ENCODE measurements at places on chromosomes 5 and 9.

DNA sequence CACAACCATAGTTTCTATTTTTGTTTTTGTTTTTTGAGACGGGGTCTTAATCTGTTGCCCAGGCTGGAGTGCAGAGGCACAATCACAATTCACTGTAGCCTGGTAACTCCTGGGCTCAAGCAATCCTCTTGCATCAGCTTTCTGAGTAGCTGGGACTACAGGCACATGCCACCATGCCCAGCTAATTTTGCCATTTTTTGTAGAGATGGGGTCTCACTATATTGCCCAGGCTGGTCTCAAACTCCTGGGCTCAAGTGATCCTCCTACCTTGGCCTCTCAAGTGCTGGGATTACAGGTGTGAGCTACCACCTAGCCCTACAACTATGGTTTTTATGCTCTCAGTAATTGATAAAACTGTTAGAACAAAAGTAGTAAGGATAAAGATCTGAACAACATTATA is 147.5 kb upstream of the SHB start:
- H3K4me3 ChIP-seq = no peak overlapping the region
- H3K4me1 ChIP-seq = peaks cover 20% of the 10 kb centered on the region
- no peak for DNase-seq
- no peak overlapping the region for H3K27ac ChIP-seq
- no peaks in the 10 kb centered on the region for H3K36me3 ChIP-seq
- peaks cover 59% of the 10 kb centered on the region for H3K27me3 ChIP-seq

- peak overlapping the region; percentile 88 for H3K4me3 ChIP-seq
- peak; percentile 91 for DNase-seq
- H3K27ac ChIP-seq = peak overlapping the region; percentile 92
- H3K36me3 ChIP-seq = no peaks in the 10 kb centered on the region
These were observed 85.0 kb upstream of the MELK start for GRCh38 chr9:36487482-36488388.

GRCh38 chr5:172902497-172903472 is 56.4 kb upstream of the RPL26L1 start:
- peaks cover 77% of the 10 kb centered on the region for H3K4me1 ChIP-seq
- DNase-seq = peak; percentile 62
- peaks cover 6% of the 10 kb centered on the region for H3K27me3 ChIP-seq
- H3K4me3 ChIP-seq = no peak overlapping the region

DNA sequence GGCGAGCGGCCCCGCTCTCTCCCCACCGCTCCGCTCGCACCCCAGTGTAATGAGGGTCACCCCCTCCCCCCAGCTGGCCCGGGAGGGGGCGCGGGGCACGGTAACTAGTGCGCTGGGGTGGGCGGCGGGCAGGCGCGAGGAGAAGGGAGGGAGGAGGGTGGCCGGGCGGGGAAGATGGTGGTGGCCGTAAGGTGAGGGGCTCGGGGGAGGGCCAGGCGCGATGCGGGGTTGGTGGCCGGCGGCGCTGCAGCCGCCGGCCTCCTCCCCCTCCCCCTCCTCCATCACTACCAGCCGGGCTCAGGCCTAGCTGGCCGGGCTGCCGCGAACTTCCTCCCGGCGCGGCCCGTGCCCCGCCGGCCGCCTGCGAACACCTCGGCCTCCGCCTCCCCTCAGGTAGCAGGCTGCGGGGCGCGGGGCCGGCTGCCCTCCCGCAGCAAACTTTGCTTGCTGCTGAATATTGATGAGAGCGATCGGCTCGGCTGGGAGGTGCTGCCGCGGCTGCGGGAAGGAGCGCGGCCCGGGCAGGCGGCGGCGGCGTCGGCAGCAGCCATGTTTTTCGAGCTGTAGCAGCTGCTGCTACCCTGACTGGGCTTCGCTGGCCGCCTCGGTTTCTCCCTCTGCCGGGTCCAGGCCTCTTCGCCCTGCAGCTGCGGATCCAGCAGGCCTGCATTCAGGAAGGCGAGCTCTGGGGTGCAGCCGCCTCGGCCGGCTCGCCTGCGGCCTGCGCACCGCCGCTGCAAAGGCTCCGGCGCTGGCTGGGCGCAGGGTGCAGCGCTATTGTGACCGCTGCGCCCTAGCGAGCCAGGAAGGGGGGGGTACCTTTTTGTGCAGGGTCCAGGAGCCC is 502 bp downstream of the NSD1 start:
- peaks cover 35% of the 10 kb centered on the region for H3K36me3 ChIP-seq
- H3K4me3 ChIP-seq = peak overlapping the region; percentile 87
- H3K27ac ChIP-seq = peak overlapping the region; percentile 95
- H3K27me3 ChIP-seq = peaks cover 14% of the 10 kb centered on the region

DNA sequence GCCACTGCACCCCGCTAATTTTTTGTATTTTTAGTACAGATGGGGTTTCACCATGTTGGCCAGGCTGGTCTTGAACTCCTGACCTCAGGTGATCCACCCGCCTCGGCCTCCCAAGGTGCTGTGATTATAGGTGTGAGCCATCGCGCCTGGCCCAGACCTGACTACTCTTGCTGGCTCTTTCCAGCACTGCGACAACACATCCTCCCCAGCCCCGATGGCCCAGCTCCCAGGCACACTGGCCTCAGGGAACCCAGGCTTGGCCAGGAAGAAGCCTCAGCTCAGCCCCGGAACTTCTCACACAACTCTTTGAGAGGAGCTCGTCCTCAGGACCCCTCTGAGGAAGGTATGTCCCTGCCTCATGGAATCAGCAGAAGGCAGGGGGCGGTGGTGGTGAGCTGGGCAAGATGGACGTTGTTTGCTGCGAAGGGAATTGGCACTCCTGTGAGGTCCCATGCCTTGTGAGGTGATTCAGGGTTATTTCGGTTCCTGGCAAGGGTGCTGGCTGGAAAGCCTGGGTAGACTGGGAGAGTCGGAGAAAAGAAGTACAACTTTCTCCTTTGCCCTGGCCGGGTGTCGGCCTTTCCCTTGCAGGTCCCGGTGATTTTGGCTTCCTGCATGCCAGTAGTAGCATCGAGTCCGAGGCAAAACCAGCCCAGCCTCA is 5.9 kb downstream of the DELE1 start:
- H3K36me3 ChIP-seq = peaks cover 60% of the 10 kb centered on the region
- H3K27me3 ChIP-seq = no peaks in the 10 kb centered on the region
- peaks cover 10% of the 10 kb centered on the region for H3K4me1 ChIP-seq
- H3K27ac ChIP-seq = no peak overlapping the region

DNA sequence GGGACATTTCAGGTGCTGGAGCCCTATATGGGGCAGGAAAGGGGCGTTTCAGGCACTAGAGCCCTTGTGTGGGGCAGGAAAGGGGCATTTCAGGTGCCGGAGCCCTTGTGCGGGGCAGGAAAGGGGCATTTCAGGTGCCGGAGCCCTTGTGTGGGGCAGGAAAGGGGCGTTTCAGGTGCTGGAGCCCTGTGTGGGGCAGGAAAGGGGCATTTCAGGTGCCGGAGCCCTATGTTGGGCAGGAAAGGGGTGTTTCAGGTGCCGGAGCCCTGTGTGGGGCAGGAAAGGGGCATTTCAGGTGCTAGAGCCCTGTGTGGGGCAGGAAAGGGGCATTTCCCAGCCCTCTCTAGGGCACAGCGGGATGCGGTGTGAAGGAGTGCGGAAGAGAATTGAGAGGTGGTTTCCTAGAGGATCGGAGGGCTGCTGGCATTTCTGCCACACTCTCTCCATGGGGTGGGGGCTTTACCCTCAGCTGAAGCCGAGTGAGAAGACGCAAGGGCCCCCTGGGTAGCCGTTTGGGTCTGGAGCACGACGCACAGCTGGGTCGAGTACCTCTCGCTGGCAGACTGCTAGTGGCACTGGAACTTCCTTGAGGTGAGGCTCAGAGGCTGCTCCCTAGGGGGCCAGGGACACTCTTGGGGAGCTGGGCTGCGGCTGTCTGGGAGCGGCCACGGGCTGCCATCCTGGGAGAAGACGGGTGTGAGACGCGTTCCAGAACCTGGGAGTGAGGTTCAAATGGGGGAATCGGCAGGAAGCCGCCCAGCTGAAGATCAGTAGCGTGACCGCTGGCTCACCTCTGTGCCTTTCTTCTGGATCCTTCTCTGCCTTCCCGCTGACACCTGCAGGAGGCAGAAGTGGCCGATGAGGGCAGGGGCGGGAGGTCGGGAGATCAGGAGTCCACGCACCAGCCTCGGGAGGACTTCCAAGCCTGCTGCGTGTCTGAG is 122.6 kb upstream of the IRX4 start:
- peaks cover 6% of the 10 kb centered on the region for H3K4me1 ChIP-seq
- H3K27ac ChIP-seq = peak overlapping the region; percentile 54
- no peak for DNase-seq
- H3K36me3 ChIP-seq = no peaks in the 10 kb centered on the region
- H3K4me3 ChIP-seq = no peak overlapping the region

DNA sequence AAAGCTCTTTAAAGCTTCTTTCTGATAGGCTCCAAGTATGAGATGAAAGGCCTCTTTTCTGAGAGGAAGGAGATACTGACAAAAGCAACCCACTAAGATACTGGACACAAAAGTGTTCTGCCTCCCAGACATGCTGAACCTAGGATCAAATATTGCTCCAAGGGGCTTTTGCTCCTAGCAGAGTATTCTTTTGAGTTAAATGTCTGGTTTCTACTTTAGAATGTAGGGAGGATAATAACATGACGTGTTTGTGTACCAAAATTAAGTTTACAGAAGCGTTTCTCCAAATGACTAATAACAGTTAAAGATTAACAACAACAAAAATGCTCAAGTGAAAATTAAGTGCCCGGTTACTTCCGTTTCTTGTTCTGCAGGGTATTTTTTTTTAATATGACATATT is 2293.3 kb upstream of the C9orf72 start:
- no peak for DNase-seq
- H3K4me1 ChIP-seq = no peaks in the 10 kb centered on the region
- H3K27me3 ChIP-seq = no peaks in the 10 kb centered on the region
- H3K4me3 ChIP-seq = no peak overlapping the region
- H3K36me3 ChIP-seq = no peaks in the 10 kb centered on the region

DNA sequence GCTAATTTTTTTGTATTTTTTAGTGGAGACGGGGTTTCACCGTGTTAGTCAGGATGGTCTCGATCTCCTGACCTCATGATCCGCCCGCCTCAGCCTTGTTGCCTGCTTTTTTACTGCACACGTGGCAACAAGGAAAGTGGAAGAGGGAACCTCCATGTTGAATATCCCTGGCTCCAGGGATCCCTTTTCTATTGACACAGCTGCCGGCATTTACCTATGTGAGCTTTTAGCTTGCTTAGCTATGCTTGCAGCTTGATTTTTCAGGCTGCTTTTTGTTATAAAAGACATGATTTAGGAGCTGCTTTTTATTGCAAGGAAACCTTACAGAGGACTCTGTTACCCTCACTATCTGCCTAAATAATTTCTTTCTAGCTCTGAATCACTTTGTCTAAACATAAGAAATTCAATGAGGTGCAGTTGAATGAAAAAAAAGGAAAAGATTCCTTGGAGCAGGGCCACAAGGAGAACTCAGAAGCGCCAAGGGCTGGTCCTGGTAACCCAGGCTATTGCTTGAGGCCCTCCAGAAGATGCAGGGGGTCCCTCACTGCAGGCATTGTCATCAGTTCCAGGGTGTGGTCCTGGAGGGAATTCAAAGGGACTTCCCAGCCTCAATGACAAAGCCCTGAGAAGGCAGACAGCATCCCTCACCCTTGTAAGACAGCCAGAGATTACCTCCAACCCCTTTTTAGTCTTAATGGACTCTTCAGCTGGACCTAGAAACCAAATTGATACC is 89.9 kb downstream of the SYK start:
- DNase-seq = no peak
- no peaks in the 10 kb centered on the region for H3K36me3 ChIP-seq
- no peak overlapping the region for H3K27ac ChIP-seq
- no peaks in the 10 kb centered on the region for H3K27me3 ChIP-seq

GRCh38 chr5:60545551-60545950 is 154.4 kb downstream of the DEPDC1B start:
- H3K4me3 ChIP-seq = no peak overlapping the region
- no peak for DNase-seq
- H3K4me1 ChIP-seq = peaks cover 18% of the 10 kb centered on the region
- H3K27me3 ChIP-seq = peaks cover 5% of the 10 kb centered on the region
- peaks cover 5% of the 10 kb centered on the region for H3K36me3 ChIP-seq

DNA sequence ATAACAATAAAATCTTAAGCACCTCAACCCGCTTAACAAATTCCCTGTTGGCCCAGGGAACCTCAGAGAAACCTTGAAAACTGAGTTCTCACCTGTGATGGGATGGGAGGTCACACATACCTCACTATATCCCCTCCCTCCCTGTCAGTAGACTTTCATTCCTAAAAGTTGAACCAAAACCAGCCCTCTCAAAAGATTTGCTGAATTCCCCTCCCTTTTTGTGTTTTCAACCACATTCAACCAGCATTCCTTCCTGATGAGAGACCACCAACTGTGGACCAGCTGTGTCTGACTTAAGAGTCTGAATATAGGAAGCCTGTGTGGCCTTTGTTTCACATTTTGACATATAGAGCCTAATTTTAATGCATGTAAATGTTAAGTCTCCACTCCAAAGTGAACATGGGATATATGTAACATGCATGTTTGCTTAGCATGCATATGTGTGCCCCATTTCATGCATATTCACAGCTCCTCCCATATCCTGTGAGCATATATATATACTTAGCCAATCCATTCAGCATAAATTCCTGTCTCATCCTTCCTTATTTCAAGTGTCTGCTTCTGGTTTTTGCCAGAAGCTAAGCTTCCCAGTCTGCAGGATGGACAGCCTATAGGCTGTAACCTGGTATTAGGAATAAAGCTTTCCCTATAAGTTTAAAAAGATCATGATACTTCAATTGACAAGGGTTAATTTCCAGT is 604.6 kb downstream of the PTPRD start:
- no peak overlapping the region for H3K4me3 ChIP-seq
- H3K4me1 ChIP-seq = no peaks in the 10 kb centered on the region
- H3K27me3 ChIP-seq = no peaks in the 10 kb centered on the region
- no peaks in the 10 kb centered on the region for H3K36me3 ChIP-seq
- no peak overlapping the region for H3K27ac ChIP-seq

GRCh38 chr9:3433066-3433465 is 92.7 kb downstream of the RFX3 start:
- no peak overlapping the region for H3K4me3 ChIP-seq
- no peak overlapping the region for H3K27ac ChIP-seq
- H3K27me3 ChIP-seq = no peaks in the 10 kb centered on the region
- H3K36me3 ChIP-seq = peaks cover 37% of the 10 kb centered on the region
- DNase-seq = no peak
- H3K4me1 ChIP-seq = no peaks in the 10 kb centered on the region

DNA sequence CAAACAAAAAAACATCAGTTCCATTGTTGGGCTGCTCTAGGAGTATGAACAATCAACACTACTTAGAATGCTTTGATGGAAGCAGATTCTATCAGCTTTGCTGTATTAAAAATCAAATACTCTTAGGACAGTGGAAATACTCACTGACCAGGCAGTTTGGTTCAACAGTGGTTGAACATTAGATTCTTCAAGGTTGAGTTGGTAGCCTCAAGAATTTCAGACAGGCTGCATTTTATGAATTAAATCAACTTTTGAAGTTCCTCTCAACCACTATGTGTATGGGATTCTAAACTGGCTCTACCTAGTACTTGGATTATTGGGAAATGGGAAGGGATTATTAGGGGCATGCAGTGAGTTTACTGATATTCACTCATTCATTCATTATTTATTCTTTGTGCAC is 35.0 kb downstream of the ACTBL2 start:
- peaks cover 52% of the 10 kb centered on the region for H3K4me1 ChIP-seq
- H3K27ac ChIP-seq = no peak overlapping the region
- DNase-seq = no peak
- H3K36me3 ChIP-seq = no peaks in the 10 kb centered on the region
- no peak overlapping the region for H3K4me3 ChIP-seq

GRCh38 chr5:168443533-168443932 is 42.7 kb upstream of the RARS1 start:
- H3K27me3 ChIP-seq = no peaks in the 10 kb centered on the region
- no peak overlapping the region for H3K27ac ChIP-seq
